CD8-positive, alpha-beta memory T cell (primary cell): ENCODE measurements at places on chromosomes 5 and 9. TPM values are rescaled to one million over a fixed set of nuclear protein-coding genes. Genes with fewer than 3 reads are reported as not detected.

The CBY3 gene
- polyA plus RNA-seq: not detected

The NR2F1-AS1 gene
- polyA plus RNA-seq: not detected

DNA sequence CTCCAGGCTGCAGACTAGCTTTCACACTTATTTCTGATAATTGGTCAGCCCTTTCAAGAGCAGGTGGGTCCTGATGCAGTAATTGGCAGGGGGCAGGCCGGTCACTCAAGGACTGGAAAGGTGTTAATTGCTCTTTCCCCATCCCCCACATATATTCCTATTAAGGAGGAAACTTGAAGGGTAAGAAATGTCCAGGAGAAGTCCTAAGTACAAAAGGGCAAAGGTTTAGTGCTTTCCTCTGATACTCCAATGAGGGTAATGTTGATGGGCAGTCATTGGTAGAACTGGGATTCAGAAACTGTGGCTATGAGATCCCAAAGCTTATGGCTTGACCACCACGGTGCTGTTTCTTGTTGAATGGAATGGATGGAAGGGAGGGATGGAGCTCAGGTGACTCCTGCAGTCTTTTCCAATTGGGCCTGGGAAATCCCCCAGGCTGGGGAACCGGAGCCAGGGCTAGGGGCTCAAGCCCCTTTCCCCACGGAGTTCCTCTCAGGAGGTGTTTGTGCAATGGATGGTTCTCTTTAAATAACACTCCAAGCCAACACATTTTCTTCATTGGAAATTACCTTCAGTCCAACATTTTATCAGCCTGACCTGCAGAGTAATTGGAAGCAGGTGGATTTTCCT lies 103.2 kb upstream of the ALDH1B1 start:
- H3K27ac ChIP-seq: no peak overlapping the region
- H3K4me1 ChIP-seq: no peaks in the 10 kb centered on the region
- H3K4me3 ChIP-seq: no peak overlapping the region
- H3K36me3 ChIP-seq: no peaks in the 10 kb centered on the region

- H3K4me1 ChIP-seq: no peaks in the 10 kb centered on the region
- H3K4me3 ChIP-seq: no peak overlapping the region
- DNase-seq: no peak
- no peaks in the 10 kb centered on the region for H3K27me3 ChIP-seq
- H3K27ac ChIP-seq: no peak overlapping the region
- H3K36me3 ChIP-seq: no peaks in the 10 kb centered on the region
These were observed 349.7 kb upstream of the RFX3 start for GRCh38 chr9:3875361-3876132.

The IL13 gene
- not detected for polyA plus RNA-seq

DNA sequence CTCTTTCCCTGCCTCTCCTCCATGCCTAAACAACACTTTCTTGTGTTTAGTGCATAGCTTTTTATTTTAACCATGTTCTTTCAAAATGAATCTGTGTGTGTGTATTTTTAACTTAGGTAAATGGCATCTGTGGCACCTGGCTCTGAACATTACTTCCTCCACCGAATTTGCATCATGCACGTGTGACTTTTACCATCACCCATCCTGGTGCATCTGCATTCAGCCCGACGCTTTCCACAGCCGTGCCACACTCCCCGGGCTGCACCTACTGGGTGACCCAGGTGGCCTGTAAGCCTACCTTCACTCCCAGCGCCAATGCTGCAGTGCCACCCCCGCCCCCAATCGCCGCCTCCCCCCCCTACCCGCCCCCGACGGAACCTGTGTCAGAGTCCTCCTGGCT lies 12.7 kb upstream of the FCN1 start:
- no peaks in the 10 kb centered on the region for H3K27me3 ChIP-seq
- DNase-seq: no peak
- no peaks in the 10 kb centered on the region for H3K36me3 ChIP-seq
- H3K4me1 ChIP-seq: no peaks in the 10 kb centered on the region
- no peak overlapping the region for H3K27ac ChIP-seq

The OGN gene
- polyA plus RNA-seq: 0.18 TPM

DNA sequence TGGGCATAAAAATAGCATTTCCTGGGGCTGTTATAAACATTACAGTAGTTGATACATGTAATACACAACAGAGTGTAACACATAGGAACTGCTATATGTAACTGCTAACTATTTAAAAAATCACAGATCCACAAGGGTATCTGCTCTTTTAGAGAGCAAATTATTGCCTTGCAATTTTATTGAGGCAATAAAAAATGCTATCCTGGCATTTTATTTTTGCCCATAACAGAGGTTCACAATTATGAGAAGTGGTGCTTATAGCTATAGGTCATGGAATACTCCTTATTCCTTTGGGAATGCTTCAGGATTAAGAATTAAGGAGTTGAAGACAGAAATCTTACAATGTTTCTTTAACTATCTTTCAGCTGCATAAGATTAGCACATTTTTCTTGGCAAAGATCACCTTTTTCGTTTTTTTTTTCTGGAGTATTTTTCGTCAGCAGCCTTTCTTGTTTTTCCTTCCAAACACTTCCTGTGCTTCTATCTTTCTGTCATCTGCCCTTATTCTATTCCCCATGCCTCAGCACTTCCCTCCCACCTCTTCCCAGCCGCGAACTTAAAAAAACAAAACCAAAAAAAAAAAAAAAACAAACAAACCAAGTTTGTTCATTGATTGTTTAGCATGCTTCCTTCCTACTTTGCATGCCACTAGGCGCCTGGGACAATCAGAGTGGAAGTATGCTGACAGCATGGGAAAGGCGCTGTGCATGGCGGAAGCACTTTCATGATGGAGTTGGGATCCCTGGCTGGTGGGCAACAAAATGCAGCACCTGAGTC lies 264.2 kb downstream of the MAST4 start:
- no peak overlapping the region for H3K27ac ChIP-seq
- H3K4me1 ChIP-seq: no peaks in the 10 kb centered on the region
- DNase-seq: no peak
- no peaks in the 10 kb centered on the region for H3K27me3 ChIP-seq
- H3K4me3 ChIP-seq: no peak overlapping the region
- no peaks in the 10 kb centered on the region for H3K36me3 ChIP-seq

DNA sequence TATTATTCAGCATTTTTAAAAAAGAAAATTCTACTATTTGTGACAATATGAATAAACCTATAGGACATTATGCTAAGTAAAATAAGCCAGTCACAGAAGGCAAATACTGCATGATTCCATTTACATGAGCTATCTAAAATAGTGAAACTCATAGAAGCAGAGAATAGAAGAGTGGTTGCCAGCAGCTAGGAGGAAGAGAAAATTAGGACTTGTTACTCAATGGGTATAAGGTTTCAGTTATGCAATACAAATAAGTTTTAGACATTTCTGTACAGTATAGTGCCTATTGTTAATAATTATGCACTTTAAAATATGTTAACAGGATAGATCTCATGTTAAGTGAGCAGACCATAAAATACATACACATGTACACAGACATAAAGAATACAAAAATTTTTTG lies 73.8 kb upstream of the SPINK5 start:
- no peaks in the 10 kb centered on the region for H3K27me3 ChIP-seq
- no peaks in the 10 kb centered on the region for H3K4me1 ChIP-seq
- H3K36me3 ChIP-seq: no peaks in the 10 kb centered on the region
- H3K27ac ChIP-seq: no peak overlapping the region

GRCh38 chr9:92615790-92616189 lies 54.1 kb downstream of the IPPK start:
- no peak for DNase-seq
- H3K27me3 ChIP-seq: no peaks in the 10 kb centered on the region
- no peak overlapping the region for H3K27ac ChIP-seq
- H3K4me3 ChIP-seq: no peak overlapping the region
- H3K36me3 ChIP-seq: peaks cover 21% of the 10 kb centered on the region

The PCDHB10 gene
- not detected for polyA plus RNA-seq

GRCh38 chr9:20184541-20184940 lies 395.7 kb upstream of the SLC24A2 start:
- no peak overlapping the region for H3K27ac ChIP-seq
- H3K36me3 ChIP-seq: no peaks in the 10 kb centered on the region
- no peaks in the 10 kb centered on the region for H3K27me3 ChIP-seq
- no peak for DNase-seq

DNA sequence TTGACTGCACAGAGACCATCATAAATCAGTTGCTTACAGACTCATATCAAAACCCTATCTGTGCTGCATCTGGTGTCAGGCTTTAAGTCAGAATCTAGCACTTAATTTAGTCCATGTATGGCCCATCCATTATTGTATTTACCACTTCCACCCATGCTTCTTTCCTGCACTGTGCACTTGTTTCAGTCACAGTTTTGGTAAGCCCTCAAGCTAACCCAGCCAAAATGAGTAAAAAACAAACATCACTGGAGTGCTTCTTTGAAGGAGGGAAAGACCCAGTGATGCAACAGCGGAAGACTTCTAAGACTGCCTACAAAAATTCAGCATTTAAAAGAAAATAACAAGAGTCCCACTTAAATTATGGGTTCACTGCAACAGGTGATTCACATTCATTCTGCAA lies 69.0 kb downstream of the FGF10 start:
- no peaks in the 10 kb centered on the region for H3K4me1 ChIP-seq
- DNase-seq: no peak
- H3K27me3 ChIP-seq: no peaks in the 10 kb centered on the region

- no peaks in the 10 kb centered on the region for H3K27me3 ChIP-seq
- no peak overlapping the region for H3K4me3 ChIP-seq
- H3K36me3 ChIP-seq: no peaks in the 10 kb centered on the region
- H3K4me1 ChIP-seq: peaks cover 14% of the 10 kb centered on the region
- DNase-seq: no peak
These were observed 17.4 kb downstream of the MAML1 start for GRCh38 chr5:179749857-179750508.

The SPINK4 gene
- not detected for polyA plus RNA-seq

DNA sequence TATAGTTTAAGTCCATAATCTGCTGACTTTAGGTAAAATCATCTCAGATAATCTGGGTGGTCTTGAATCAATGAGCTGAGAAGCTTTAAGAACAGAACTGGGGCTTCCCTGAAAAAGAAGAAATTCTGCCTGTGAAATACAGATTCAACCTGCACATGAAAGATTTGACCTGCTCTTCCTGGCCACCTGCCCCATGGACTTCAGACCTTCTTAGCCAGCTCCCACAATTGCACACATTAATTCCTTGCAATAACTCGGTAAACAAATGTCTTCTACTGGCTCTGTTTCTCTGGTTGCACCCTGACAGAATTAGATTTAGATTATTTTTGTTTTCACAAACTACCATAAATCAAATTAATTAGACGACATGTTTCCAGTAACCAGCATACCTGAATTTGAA lies 2117.9 kb upstream of the C9orf72 start:
- no peak overlapping the region for H3K27ac ChIP-seq
- no peak overlapping the region for H3K4me3 ChIP-seq
- no peaks in the 10 kb centered on the region for H3K36me3 ChIP-seq
- H3K4me1 ChIP-seq: no peaks in the 10 kb centered on the region

DNA sequence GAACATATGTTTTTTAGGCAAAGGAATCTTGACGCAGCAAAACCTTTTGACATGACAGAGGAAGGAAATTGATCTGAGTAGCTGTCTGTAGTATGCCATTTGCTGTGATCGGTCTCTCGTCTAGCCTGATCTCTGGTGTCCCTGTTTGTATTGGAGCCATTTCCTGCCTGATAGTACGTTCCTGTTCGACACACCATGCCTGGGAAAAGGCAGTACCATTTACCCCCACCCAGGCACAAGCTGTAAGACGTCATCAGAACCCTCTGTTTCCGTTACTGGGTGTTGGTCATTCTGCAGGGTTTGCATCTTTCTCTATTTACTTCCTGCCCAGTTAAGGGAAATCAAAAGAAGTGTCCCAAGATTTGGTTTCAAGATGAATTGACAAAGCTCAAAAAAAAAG lies 129.7 kb downstream of the CEMIP2 start:
- H3K4me1 ChIP-seq: peaks cover 14% of the 10 kb centered on the region
- no peak overlapping the region for H3K4me3 ChIP-seq
- no peaks in the 10 kb centered on the region for H3K36me3 ChIP-seq
- no peaks in the 10 kb centered on the region for H3K27me3 ChIP-seq

DNA sequence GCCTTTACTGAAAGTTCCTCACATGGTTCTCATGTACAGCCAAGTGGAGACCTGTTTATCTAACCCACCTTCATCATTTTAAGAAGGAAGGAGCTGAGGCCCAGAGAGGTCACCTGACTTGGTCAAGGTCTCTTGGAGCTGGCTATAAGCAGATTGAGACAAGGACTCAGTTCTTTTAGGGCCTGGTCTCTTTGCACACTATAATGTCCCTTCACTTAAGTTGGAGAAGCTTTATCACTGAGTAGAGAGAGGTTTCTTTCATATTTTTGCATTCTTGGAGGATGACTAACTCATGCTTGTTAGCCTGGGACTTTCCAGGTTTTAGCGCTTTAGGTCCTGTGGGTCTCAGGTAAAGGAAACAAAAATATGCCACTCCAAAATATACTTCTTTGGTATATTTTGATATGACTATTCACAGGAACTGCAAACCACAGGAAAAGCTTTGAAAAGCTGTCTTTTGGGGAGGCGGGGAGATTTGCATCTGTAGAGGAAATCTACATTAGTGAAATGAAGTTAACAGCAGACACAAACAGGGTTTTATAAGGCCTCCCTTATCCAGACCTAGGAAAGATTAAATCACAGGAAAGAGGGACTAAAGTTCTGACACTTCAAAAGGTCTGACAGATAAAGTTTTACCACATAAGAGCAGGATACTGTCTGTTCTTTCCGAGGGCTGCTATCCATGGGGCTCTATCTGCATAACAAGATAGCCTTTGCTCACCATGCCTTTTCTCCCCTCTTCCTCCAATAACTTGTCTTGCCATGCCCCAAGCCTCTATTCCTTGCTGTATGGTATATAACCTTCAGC lies 95.8 kb upstream of the ANKRD55 start:
- H3K27me3 ChIP-seq: no peaks in the 10 kb centered on the region
- peaks cover 57% of the 10 kb centered on the region for H3K4me1 ChIP-seq
- peak; percentile 22 for DNase-seq
- H3K27ac ChIP-seq: no peak overlapping the region
- no peaks in the 10 kb centered on the region for H3K36me3 ChIP-seq

- no peak overlapping the region for H3K4me3 ChIP-seq
- no peak for DNase-seq
- H3K36me3 ChIP-seq: no peaks in the 10 kb centered on the region
- no peaks in the 10 kb centered on the region for H3K4me1 ChIP-seq
These were observed 82.2 kb upstream of the ICE1 start for GRCh38 chr5:5340206-5340729.

- DNase-seq: no peak
- no peaks in the 10 kb centered on the region for H3K4me1 ChIP-seq
- no peaks in the 10 kb centered on the region for H3K27me3 ChIP-seq
- H3K36me3 ChIP-seq: no peaks in the 10 kb centered on the region
- no peak overlapping the region for H3K4me3 ChIP-seq
- no peak overlapping the region for H3K27ac ChIP-seq
These were observed 45.7 kb upstream of the CTXN3 start for GRCh38 chr5:127602896-127603844.

DNA sequence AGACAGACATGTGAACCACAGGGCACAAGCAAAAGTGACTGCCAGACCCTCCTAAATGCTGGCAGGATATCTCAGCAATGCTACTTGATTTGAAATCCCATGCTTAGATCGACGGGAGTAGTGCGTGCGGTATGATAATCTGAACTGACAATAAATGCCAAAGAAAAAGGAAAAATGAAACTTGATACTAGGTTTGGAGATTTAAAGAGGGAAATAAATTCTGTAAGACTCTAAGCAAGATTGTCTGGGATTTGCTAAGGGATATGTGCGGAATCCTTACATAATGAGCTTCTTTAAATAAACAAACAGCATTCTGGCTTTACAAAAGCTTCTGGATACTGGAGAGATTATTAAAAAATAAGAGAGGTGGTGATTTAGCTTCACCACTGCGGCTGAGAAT lies 203.6 kb downstream of the CAAP1 start:
- H3K27me3 ChIP-seq: no peaks in the 10 kb centered on the region
- H3K27ac ChIP-seq: no peak overlapping the region
- no peaks in the 10 kb centered on the region for H3K4me1 ChIP-seq
- H3K4me3 ChIP-seq: no peak overlapping the region
- no peaks in the 10 kb centered on the region for H3K36me3 ChIP-seq
